ENCODE measurements at places on chromosomes 2 and 18.

DNA sequence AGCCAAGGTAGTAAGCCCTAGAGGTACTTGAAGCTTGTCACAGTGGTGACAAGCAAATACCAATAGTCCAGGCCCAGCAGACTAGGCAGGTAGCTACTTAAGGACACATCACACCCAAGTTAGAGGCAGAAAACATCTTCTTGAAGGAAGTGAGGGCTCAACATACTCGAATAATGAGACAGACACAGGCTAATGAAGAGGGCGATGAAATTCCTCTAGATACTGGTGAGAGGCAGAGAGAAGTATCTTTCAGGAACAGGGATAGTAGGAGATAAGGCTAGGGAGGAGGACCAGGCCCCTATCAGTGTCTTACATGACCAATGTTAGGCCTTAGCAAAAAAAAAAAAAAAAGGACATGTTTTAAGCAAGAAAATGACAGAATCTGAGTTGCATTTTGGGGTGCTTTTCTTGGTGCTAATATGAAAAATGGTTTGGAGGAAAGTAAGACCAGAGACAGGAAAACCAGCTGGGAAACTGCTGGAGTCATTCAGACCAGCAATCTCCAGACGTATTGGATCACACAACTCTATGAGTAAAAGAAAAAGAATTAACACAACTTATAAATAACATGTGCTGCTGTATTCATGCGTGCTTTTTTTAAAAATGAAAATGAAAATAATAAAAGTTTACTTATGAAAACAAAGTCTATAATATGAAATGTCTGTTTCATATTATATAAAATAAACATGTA, 37.7 kb downstream of the COBLL1 start:
- peak; percentile 64 for DNase-seq

DNA sequence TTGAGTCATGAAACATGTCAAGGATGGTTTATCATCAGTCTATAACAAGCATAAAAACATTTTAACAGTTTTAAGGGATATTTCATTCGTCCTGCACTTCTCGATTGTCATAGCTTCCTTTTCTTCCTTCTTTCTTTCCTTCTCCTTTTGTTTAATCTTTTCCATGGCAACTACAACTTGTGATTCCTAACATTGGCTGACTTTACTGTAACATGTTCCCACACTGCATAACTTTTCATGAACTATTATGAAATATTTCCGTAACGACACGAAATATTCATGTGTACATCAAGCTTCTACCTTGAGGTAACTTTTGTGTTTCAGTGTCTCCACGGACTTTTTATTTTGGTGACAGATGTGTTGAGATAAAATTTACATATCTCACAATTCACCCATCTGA, 134.4 kb downstream of the ACTR3 start:
- no peak for DNase-seq

DNA sequence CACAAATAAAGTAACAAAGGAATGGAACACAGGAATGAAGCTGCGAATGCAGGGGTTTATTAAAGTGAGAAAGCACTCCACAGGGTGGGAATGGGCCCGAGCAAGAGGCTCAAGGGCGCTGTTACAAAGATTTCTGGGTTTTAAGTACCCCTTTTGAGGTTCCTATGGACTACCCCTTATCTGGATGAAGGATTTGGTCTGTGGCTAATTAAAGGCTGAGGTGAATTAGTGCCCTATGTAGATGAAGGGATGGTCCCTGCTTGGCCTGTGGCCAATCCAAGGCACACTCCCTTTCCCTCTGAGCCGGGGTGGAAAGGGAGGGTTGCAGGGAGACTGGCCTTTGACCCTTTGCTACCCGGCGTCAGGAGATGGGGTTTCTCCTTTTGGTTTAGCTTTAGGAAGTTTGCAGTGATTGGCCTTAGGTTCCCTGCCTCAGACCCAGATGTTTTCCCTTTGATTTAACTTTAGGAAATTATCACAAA, 47.5 kb upstream of the CNGA3 start:
- DNase-seq = no peak

GRCh38 chr2:12718015-12718671, 1.4 kb downstream of the TRIB2 start:
- peak; percentile 52 for DNase-seq

DNA sequence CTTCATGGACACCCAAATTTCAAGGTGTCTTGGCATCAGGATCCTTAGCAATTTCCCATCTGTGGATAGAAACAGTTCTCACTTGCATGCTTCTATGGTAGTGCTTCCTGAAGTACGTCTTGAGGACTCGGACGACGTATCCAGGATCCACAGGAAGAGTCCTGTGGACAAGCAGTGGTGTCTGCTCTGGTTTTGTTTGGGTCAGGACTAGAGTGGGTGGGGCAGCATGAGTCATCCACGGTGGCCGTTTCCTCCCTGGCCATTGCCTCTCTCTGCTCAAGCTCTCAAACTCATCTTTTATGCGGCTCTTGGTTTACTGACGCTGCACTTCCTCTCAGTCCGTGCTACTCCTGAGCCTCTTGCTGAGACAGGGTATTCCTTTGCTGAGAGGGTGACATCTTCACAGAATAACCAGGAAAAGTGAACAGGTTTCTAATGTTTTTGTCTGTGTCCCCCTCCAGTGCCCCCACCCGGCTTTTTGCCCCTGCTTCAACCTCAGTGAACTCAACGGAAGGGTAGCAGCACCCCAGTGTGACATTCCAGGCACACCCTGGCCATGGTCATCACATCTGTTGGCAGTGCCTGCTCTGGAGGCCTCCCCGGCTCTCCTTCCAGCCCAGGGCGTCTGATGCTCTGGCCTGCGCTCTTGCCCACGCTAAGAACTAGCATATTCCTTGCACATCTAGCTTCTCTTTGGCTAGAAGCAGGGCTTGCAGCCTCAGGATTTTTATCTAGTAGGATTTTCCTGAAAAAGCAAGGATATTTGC, 62.2 kb downstream of the ARMC9 start:
- peak; percentile 17 for DNase-seq

DNA sequence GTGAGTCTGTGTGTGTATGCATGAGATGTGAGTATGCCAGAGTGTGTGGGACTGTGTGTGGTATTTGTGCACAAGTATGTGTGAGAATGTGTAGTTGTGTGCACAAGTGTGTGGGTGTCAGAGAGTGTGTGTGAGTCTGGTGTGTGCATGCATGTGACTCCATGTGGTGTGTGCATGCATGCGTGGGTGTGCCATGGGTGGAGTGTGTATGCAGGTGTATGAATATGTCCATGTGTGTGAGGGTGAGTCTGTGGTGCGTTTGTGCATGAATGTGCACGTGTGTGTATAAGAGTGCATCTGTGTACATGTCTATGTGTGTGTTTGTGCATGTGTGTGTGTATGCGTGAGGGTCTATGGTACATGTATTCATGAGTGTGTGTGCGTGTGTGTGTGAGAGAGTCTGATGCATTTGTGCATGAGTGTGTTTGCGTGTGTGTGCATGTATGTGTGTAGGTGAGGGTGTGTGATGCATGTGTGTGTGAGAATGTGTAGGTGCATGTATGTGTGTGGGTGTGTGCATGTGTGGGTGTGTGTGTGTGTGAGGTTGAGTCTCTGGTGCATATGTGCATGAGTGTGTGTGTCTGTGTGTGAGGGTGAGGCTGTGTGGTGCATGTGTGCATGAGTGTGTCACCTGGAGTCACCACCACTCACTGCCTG, 226.8 kb downstream of the LDLRAD4 start:
- no peak for DNase-seq

DNA sequence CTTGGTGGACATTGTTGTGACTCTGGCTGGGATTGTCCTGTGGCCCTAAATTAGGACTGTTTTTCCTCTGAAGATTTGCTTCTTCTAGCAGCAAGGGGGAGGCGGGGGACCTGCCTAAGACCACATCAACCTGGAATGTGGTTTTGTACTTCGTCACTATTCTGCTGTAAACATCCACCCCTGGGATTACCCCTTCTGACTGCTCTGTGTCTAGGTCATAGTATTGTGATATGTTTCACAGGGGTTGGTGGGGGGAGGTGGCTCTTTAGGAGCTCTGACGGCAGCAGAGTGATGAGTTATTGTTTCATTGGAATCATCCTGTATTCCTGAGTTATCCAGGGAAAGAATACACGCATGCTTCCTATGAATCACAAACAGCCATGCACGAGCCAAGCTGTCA, 226.4 kb upstream of the MYT1L start:
- no peak for DNase-seq

GRCh38 chr2:236862526-236862925, 223.2 kb upstream of the COPS8 start:
- no peak for DNase-seq

- no peak for DNase-seq
Observed at GRCh38 chr2:37874470-37874869, 50.6 kb upstream of the RMDN2 start.

- no peak for DNase-seq
Observed at GRCh38 chr18:74303306-74303705, 11.5 kb upstream of the CYB5A start.

DNA sequence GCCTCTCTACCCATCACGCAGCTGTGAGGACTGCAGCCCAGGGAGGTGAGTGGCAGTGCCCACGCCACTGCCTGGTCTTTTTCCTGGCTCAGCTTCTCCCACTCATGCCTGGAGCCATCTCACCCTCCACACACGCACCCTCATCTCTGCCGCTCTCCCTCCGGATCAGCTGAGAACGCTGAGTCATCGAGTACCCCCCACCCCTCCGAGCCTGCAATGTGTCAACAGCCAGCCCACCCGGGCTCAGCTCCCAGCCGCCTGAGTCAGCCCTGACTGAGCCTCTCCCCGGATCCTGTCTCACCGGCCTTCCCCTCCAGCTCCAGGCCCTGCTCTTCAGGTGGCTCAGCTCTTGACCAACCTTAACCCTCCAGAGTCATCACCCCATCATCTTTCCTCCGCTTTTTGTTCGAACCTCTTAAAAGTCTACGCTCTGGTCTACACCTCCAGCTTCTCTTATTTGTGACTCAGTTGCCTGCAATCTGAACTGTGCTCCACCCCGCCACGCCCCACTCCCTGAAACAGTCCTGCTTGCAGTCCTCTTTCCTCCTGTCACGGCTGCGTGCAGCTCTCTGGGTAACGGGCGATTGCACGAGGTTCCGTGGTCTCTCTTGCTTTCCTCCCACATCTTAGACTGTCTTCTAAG, 94.4 kb upstream of the ASAP2 start:
- DNase-seq = peak; percentile 92

All from fibroblast of the aortic adventitia (primary cell).